HCT116 (cell line): ENCODE measurements at places on chromosomes 1 and 21. TPM values are rescaled to one million over a fixed set of nuclear protein-coding genes. Genes with fewer than 3 reads are reported as not detected.

GRCh38 chr1:95282518-95282895 is 48.5 kb downstream of the RWDD3 start:
- no peak for DNase-seq

MARCKSL1 gene
- 127 TPM for total RNA-seq

CLDN17 gene
- not detected for total RNA-seq

GRCh38 chr1:171654201-171654941 is 1.9 kb upstream of the MYOC start:
- DNase-seq: no peak

ELAVL4 gene
- not detected for total RNA-seq

DNA sequence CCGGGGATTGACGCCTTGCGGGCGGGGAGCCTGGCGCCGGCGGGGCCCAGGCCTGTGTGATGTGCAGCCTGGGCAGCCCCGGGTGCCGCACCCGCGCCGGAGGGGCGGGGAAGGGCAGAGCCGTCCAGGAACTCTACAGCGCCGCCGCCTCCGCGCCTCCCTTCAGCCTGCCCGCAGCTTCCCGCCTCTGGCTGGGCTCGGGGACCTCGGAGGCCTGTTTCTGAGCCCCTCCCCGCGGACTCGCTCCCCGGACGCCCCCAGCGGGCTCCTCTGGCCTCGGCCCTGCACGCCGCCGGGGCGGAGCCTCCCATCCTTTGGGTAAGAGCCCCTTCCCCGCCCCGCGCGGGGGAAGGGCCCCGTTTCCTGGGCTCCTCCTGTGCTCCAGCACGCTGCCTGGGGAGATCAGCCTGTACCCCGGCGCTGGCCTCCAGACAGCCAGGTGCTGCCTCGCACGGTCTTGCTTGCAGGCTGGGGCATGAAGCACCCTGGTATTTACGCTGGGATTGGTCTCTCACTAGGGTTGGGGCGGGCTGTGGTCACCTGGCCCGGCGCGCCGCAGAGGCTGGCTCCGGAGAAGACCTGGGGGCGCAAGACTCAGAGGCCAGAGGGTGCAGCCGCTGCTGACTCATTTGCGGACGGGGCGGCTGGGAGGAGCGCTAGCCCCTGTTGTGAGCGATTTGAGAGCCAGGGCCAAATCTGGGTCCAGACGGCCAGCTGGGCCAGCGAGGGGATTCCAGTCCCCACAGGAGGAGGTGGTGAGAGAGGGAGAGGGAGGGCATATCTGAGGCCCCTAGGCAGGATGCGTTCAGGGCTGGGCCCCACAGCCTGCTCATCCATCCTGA is 5.7 kb upstream of the ACOT11 start:
- peak; percentile 61 for DNase-seq

TDRD5 gene
- 0.25 TPM for total RNA-seq

BSND gene
- total RNA-seq: not detected

DNA sequence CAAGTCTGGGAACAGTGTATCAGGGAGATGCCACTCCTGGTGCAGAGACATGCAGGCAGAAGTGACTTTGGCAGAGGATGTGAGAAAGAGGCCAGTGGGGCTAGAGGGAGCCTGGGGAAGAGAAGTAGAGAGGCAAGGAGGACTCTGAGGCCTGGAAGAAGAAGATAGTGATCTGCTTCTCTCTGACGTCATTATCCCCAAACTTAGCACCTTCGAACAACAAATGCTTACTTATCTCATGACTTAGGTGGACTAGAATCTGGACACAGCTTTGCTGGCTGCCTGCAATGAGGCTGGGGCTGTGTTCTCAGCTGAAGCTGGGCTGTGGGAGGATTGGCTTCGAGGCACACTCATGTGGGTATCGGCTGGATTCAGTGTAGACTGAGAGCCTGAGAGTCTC is 44.5 kb upstream of the ZNF678 start:
- no peak for DNase-seq

DNA sequence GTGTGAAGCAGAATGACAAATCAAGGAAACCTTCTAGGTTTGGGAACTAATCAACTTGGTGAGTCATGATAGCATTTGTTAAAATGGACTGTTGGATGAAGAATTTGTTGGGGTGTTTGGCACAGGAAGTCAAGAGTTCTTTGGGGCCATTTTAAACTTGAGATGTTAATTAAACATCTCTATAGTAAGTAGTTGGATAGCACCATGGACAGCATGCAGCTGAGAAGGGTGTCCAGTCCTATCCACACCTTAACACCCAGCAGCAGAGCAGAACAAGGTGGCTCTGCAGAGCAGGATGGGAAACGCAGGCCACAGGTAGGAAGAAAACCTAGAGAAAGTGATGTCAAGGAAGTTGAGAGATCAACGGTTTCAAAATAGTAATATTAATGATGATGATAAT is 52.5 kb downstream of the TNR start:
- DNase-seq: no peak

DNA sequence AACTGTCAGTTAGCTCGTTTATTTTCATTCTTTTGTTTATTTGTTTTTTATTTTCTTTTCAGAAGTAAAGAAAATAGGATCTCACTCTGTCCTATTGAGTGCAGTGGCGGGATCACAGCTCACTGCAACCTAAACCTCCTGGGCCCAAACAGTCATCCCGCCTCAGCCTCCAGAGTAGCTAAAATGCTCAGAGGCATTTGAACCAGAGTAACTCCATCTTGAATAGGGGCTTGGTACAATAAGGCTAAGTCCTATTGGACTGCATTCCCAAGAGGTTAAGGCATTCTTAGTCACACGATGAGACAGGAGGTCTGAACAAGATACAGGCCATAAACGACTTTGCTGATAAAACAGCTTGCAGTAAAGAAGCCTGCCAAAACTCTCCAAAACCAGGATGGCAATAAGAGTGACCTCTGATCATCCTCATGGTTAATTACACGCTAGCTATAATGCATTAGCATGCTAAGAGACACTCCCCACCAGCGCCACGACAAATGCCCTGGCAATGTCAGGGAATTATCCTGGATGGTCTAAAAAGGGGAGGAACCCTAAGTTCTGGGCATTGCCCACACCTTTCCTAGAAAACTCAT is 13.1 kb upstream of the COP1 start:
- DNase-seq: no peak

DNA sequence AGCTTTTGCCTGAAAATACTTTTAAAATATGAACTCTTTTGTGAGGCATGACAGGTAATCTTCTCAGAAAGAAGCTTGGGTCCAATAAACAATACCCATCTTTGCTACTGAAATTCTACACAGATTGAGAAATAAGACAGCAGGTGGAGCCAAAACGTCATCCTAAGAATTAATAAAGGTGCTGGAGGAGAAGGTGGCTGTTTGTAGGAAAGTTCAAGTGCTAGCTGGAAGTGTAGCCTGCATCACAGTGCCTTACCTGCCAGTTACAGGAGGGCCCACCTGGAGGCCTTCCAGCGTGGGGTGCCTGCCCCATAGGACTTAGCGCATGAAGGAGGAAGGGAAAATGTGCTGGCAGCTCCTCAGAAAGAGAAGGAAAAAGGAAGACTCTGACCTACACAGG is 93.7 kb downstream of the TTC3 start:
- DNase-seq: peak; percentile 23

- no peak for DNase-seq
Observed at GRCh38 chr1:163980394-163980793, 578.6 kb upstream of the PBX1 start.

GRCh38 chr1:50986653-50987052 is 16.6 kb downstream of the CDKN2C start:
- DNase-seq: no peak

OR6K3 gene
- not detected for total RNA-seq

GRCh38 chr1:197994907-197995407 is 77.8 kb downstream of the LHX9 start:
- DNase-seq: no peak

DNA sequence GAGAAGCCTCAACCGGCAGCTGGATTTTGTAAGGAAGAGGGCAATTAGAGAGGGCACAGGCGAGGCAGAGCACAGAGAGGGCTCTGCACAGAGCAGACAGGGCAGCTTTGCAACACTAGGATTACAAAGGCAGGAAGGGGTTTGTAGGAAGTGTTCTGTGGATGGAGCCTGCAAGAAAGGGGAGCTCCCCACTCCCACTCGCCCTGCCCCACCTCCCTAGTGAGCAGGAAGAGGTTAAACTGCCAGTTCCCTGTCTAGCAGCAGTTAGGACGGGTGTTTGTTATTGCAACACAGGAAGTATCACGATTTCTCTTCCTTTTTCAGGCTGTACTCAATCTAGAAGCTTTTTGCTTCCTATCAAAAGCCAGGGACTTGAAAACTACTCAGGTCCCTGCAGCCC is 63.3 kb upstream of the LRRC8D start:
- no peak for DNase-seq

GRCh38 chr1:157849229-157849875 is 7.7 kb upstream of the CD5L start:
- DNase-seq: no peak

DNA sequence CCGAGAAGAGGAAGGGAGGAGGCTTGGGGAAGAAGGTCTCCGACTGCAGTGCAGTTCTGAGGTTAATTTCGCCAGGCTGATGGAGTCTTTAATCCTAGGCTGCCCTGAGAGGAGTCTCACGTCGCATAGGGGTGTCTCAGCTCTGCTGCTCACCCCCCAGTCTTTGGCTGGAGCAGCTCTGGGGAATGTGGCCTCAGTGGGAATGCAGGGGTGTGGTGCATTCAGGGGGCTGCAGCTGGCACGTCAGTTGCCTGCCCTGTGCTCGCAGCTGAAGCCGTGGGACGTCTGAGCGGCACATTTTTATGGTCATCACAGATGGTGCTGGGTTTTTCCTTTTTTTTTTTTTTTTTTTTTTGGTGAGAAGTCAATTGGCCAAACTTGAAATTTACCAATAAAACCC is 38.2 kb downstream of the ACTN2 start:
- no peak for DNase-seq

DNA sequence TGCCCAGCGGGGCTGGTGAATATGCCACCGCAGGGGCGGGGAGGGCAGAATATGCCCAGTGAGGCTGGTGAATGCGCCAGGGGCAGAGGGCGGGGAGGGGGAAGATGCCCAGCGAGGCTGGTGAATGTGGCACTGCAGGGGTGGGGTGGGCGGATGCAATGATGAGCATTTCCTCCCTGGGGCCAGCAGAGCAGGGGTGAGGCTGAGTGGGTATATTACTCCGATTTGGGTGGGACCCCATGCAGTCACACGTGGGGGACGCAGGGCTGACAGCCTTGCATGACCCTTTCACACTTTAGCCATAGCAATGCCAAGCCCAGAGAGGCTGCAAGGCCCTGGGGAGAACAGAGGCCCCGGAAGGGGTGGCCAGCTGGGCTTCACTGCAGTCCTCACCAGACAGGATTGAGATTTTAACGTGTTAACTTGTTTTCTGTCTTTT is 9.3 kb upstream of the SLX9 start:
- DNase-seq: no peak

PRRX1 gene
- total RNA-seq: 0.37 TPM

EDN2 gene
- total RNA-seq: not detected

LRRC8C gene
- total RNA-seq: 8.4 TPM
